NCI-H226 (cell line): ENCODE measurements at places on chromosomes 5 and 9.

DNA sequence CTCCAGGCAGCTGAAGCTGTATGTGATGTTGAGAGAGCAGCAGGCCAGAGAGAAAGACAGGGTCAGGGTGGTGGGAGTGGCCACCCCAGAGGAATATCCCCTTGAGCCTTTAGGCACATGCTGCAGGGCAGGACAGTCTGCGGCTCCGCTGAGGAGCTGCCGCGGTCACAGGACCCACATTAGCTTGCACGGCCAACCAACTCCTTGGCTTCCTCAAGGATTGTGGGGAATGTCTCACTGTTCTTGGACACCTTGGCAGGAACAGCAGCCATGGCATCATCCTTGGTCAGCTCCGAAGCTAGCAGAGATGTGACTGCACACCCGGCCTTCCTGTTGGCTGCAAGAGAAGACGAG, 27.8 kb downstream of the PCDHGC5 start:
- no peak for DNase-seq

DNA sequence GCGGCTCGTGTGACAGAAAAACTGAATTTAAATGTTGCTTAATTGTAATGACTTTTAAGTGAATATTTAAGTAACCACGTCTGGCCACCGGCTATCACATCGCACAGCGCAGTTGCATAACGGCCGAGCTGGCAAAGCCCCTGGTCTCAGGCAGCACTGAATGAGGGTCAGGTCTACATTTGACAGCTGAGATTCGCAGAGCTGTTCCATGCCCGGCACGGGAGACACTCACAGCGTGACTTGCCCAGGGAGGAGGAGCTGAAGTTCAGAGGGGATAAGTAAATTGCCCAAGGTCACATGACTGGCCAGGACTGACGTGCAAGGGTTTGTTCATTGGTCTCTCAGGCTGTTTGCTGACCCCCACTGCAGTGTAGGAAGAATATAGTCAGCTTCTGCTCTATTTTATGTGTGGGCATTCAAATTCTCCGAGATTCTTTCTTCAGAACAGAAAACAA, 17.4 kb upstream of the COL5A1 start:
- no peak for DNase-seq

- DNase-seq = no peak
Measured at GRCh38 chr5:14266686-14267085, 123.5 kb downstream of the TRIO start.

- DNase-seq = peak; percentile 74
Measured at GRCh38 chr5:54985301-54986268, at the start of gene ESM1. Gene ESM1 (minus strand): TSS chr5:54985593. CDS start chr5:54985517, 76 bp downstream.

DNA sequence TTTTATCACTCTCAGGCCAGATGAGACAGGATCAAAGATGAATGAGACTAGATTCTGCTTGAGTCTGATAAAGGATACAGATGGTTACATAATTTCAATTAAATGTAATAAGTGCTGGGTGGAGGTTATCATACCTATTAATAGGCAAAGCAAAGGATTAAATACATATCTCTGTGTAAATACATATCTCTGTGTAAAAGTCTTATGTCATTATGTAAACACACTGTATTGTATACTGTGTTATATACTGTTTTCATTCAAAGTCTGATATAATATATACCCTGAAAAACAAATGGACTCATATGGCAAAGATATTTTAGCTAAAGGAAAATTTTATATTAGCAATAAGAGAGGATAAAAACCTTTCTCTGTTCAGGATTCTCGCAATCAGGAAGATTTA, 605.8 kb upstream of the PTGER4 start:
- no peak for DNase-seq

DNA sequence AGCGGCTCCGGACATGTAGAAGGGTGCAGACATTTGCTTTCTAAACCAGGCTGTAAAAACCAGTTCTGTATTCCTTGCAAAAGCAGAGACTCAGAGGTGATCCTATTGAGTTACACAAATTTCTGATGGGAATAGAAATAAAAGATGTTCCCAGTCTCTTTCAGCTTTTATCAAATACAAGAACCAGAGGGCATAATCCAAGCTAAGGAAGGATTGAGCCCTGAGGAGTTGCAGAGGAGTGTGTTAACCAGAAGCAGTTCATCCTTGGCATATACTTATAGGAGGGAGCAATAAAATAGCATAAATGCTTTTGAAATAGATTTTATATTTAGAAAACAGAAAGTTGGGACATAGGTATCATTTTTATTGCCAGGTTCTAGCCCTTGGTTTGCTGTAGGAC, 75.3 kb downstream of the KIF4B start:
- no peak for DNase-seq

DNA sequence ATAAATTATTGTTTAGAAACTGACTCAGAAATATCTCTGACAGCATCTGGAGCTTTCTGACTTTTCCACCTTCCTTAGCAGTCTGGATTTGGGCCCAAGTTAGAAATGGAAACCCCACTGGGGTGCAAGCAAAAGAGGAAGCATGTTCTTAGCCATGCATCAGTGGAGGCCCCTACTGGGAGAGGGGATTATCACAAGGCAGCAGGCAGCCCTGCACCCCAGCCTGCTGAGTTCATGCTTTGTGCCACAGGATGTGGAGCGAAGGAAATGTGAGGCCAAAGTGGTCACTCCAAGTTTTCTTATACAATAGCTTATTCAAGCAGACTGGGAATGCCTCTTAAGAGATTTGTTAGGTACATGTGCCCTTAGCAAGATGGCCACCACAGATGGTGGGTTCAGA, 146.5 kb upstream of the TLX3 start:
- DNase-seq = no peak

DNA sequence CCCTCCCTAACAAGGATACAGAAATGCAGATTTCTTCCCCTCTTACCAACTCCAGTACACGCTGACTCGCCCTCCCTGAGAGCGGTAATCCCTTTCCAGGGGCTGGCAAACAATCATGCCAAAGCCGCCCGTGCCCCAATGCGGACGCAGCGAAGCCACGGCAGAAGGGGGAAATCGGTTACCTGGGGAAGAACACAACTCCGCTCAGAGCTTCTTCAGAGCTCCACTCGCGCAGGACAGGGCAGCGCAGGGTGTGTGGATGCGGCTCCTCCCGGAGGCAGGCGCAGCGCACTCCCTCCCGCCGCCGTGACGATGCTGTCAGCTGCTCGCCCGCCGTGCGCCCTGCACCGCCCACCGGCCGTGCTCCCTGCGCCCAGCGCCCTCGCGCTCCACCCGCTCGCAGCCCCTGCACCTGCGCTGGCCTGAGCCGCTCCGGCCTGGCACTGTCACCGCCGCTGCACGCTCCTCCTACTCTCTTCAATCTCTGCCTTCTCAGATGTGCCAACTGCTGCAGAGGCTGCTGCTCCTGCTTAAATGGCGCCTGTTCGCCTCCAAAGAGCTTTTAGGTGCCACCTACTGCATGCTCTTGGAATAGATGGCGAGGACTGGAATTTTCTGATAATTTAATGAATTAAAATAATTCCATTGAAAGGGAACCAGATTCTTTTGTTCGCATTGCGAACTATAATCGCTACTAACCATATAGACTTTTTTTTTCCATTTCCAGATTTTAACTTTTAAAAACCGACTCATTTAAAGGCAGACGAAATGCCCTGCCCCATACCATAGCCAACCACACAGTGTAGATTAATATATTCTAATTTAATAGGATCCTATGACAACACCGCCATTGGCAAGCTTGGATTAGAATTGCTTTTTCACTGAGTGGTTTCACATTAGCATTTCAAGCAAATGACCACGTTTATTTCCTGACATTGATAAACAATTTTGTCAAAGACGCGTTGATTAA, at the start of gene DIRAS2:
Gene DIRAS2, minus strand, starts transcription at position 255 of the 970 bp plus-strand sequence. CDS start 28,997 bp downstream, outside the sequence.
- peak; percentile 36 for DNase-seq

DNA sequence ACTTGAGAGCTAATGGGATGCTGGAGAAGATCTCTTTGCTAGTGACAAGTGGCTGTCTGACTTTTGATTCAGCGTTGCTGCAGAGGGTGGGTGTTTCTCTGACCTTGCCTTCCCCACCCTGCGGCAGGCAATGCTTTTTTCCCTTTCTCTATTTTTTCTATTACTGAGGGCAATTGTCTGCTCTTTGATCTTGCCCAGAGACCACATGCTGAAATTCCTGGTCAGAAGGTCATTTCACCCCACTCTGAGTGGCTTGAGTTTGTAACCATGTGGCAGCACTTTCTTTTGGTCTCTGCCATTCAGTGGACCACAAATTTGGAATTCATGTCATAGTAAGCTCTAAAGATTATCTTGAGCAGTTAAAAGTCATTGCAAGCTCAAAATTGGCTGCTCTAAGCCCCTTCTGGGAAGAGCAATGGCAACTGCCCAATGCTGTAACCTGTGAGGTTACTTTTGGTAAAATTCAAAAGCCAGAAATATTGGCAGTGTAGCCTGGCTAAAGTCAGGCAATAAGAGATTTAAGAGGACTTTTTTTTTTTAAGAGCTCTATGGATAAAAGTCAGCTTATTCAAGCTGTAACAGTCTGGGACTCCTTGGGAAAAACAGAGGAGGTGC, 30.4 kb upstream of the MTMR12 start:
- no peak for DNase-seq

DNA sequence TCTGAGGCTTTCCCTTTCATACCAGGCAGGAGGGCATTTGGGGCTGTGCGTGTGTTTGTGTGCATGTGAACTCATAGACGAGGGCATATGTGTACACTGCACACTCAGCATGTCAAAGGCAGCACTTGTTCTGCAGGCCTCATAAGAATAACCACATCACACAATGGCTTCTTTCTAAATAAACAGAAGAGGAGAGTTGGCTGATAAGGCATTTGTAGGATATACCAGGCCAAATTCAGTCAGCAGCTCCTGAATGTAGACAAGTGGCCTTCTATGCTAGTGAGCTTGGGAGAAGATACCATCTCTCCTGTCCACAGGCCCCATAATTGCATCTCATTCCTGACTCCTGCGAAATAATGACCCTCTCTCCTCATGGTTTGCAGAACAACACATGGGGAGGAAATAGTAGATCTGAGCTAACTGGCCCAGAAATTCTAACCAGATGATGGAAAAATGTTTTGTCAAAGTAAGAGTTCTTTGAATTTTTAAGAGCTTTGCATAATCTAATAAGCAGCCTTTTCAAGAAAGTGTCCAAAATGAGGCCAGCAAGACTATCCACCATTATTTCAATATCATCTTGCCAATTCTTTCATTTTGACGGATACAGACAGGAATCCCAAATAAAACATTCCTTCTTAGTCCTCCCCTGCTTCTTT, 60.5 kb upstream of the GAS1 start:
- DNase-seq = no peak

DNA sequence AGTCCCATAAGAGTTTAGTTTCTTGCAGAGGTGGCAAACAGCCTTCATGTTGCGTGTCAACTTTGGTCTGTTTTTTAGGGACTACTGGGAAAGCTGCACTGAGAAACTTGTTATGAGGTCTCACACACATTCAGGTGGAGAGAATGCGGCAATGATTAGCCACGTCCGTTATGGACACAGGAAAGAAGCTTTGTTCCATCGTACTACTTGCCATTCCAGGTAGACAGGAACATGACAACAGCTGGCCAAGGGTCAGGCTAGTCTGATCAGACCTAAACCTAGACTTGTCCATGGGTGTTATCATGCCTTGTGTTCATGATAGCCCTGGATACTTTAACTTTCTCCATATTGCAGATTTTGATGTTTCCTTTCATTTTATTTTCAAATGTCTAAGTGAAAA, 113.2 kb downstream of the ZNF608 start:
- no peak for DNase-seq

- no peak for DNase-seq
Measured at GRCh38 chr5:31976169-31976568, 197.9 kb downstream of the GOLPH3 start.
